ENCODE measurements at places on chromosomes 11 and 22.

DNA sequence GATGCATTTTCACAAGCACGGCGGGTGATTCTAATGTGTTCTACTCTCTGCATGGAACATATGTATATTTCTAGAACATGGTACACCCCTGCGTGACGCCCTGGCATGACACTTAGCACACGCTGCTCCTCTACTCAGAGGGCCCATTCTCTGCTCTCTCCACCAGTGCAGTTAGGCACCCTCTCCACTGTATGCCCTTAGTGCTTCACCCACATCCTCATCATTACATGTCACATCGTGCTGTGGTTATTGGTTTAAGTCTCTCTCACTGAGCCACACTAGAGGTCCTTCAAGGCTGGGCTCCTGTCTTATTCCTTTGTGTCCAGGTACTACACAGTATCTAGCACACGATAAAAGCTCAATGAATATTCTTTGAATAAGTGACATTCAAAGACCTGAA is 16.7 kb downstream of the TMPRSS13 start:
- no peak for ATAC-seq

- no peak for ATAC-seq
Measured at GRCh38 chr11:19805827-19806226, 93.2 kb downstream of the NAV2 start.

- no peak for ATAC-seq
Measured at GRCh38 chr22:38984224-38984623, 2.1 kb downstream of the APOBEC3B start.

DNA sequence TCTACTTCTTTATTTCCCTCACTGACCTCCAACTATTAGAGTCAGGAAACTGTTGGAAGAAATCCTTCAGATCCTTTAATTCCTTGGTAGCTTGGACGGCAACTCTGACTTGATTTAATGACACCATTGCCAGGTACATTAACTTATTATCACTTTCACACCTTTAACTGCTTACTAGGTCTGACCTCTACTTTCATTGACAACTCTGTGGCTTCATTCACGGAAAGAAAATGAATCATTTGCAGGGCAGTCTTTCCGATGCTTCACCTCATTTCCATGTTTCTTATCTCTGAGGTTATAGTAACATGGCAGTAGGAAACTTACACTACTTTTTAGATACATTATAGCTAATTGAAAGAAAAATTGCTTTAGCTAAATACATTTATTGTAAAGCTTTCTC is 82.6 kb upstream of the PDGFD start:
- no peak for ATAC-seq

- no peak for ATAC-seq
Measured at GRCh38 chr11:8403310-8403709, 139.6 kb upstream of the LMO1 start.

DNA sequence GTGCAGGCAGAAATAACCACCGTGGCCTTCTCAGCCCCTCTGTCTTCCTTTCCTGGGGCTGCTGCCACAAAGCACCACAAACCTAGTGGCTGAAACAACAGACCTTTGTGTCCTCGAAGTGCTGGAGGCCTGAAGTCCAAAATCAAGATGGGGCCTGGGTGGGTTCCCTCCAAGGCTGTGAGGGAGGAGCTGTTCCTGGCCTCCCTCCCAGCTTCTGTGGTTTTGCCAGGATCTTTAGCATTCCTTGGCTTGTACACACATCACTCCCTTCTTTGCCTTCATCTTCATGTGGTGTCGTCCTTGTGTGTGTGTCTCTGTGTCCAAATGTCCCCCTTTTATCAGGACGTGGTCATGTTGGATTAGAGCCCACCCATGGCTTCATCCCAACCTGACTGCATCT is 29.0 kb upstream of the PARVG start:
- ATAC-seq, result no peak

GRCh38 chr11:61846362-61847020 is 18.4 kb downstream of the FADS2 start:
- no peak for ATAC-seq

DNA sequence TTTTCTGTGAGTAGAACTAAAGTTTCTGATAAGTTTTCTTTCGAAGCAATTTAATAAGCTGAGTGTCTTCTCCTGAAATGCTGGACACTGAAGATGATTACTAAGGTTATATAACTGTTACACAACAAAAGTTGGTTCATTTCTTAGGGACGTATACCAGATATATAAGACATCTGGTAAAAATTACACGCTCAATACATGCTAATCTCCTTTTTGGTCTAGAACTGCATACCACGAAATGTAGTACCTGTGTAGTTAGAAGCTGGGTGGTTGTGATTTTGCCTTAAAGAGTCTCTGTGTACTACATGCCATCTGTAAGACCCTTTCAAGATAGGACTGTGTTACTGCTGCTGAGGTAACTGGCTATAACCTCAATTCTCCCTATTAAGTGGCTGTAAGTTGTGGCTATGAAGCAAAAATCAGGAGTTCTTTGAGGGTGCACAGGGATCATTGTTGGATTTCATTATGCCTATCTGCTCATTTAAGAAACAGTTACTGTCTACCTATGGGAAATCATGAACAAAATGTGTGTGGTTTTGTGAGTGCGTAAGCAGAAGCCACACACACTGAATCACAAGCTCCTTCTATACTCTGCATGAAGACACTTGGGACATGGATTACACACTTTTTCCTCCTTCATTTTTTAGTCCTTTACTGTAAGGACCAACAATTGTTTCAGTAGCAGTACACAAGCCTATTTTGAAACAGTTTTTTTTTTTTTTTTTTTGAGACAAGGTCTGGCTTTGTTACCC is 195.9 kb downstream of the SWAP70 start:
- peak; percentile 57 for ATAC-seq

DNA sequence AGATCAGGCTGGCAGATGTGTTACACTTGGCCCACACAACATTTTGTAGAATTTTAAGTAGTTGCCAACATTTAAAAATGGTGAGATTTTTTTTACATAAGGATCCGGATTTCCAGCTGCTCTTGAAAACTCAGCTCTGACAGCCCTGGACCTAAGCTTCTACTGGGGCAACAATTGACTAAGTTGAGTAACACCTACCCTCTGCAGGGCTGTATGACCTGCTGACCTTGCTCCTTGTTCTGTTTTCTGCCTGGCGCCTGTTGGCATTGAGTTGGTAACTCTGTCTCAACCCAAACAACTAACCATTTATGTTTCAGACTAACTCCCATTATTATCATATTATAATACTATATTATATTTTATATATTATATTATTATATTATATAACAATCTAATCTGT is 21.1 kb upstream of the LRRC55 start:
- no peak for ATAC-seq

DNA sequence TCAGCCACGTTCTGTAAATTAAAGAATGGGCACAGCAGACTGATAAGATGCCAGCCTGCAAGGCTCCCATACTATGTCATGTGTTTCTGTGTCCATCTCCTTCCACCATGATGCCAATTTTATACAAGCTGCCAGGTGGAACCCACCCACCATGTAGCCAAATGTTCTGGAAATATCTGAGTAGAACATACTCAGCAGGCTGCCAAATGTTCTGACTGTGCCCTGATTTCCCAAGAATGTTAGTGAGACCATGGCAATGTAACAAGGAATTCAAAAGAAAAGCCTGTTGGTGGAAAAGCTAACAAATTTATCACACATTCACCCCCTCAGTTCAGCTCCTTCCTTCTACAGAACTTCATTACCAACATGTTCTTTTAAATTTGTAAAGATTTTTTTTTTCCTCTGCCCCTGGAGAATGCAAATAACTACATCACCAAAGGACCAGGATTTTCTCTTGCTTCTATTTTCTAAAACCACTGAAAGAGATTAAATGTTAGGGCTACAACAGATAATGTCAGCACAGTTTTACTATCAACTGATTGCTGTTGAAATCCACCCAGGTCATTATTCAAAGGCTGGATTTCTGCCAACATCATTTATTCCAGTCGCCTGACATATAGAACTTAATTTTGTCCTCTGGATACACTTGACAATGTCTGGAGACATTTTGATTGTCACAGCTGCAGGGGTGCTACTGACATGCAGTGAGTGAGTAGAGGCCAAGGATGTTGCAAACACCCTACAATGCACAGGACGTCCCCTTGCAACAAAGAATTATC is 3.1 kb downstream of the DMC1 start:
- ATAC-seq, result no peak

- no peak for ATAC-seq
Measured at GRCh38 chr22:26357813-26358212, 71.2 kb upstream of the ASPHD2 start.

Data from activated CD4-positive, CD25-positive, alpha-beta regulatory T cell treated with anti-CD3 and anti-CD28 coated beads, Interleukin-2, amount 50 U/mL, for 24 hours (primary cell).